ENCODE measurements at places on chromosomes 12 and 14.

- no peak for DNase-seq
Measured at GRCh38 chr14:68292441-68293215, 473.0 kb downstream of the RAD51B start.

GRCh38 chr12:103782399-103782798, 58.6 kb downstream of the NT5DC3 start:
- DNase-seq: no peak

DNA sequence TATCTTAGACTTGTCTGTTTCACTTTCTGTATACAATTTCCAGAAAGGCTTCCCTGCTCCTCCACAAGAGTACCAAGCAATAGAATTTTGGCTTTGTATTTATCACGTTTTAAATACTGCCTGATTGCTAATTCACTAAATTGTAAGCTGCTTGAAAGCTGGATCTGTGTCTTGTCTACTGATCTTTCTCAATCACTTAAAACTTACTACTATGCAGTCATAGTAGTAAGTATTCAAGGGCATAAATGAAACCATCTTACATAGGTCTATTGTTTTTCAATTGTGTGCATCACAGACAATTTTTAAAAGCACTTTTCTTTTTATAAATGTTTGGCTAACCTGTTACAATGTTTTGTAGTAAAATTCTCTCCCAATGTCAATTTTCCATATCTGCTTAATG, 1.2 kb upstream of the GLIPR1L2 start:
- no peak for DNase-seq

DNA sequence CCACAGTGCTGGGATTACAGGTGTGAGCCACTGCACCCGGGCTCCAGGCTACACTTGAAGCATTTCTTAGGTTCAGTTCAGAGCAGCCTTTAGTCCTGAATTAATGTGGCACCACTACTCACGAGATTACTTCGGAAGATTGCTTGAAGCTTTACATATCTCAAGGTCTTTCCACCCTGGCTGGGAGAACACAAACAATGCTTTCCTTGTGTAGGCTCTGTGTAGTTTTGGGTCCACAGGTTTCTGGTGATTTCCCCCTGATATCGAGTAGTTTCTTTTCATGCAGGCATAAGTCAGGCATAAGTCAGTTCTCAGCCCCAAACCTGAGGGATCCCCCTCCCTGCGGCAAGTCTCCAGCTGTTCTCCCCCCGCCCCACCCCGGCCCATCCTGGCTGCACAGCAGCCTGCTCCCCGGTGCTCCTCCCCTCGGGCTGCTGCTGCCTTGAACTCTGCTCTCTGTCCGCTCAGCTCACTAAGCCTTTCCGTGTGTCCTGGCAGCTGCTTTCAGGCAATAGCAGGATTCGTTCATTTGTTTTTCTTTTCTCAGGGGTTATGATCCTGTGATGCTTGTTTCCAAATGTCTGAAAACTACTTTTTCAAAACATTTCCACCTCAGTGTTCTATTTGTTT, 417.7 kb downstream of the TMEM121 start:
- DNase-seq: no peak

GRCh38 chr14:46661728-46662127, 10.1 kb upstream of the RPL10L start:
- no peak for DNase-seq

- no peak for DNase-seq
Measured at GRCh38 chr14:21302013-21302835, 22.3 kb downstream of the RPGRIP1 start.

DNA sequence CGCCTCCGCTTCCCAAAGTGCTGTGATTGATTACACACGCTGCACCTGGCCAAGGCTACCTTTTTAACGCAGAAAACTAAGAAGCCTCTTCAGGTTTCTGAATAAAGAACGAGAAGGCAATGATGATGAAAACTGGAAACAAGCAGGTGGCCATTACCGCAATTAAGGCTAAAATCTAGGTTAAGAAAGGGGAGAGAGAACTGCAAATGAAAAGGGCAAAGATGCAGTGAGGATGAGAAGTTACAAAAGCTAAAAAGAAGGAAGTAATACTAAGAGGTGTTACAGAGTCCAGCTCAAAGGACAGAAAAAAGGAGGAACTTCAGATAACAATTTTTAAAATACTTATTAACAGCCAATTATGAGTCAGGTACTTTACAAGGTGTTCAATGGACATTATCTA, 79.7 kb downstream of the DUSP16 start:
- DNase-seq: no peak

GRCh38 chr12:41795910-41796309, 348.8 kb downstream of the GXYLT1 start:
- DNase-seq: no peak
